ENCODE measurements at places on chromosomes 6 and 20.

DNA sequence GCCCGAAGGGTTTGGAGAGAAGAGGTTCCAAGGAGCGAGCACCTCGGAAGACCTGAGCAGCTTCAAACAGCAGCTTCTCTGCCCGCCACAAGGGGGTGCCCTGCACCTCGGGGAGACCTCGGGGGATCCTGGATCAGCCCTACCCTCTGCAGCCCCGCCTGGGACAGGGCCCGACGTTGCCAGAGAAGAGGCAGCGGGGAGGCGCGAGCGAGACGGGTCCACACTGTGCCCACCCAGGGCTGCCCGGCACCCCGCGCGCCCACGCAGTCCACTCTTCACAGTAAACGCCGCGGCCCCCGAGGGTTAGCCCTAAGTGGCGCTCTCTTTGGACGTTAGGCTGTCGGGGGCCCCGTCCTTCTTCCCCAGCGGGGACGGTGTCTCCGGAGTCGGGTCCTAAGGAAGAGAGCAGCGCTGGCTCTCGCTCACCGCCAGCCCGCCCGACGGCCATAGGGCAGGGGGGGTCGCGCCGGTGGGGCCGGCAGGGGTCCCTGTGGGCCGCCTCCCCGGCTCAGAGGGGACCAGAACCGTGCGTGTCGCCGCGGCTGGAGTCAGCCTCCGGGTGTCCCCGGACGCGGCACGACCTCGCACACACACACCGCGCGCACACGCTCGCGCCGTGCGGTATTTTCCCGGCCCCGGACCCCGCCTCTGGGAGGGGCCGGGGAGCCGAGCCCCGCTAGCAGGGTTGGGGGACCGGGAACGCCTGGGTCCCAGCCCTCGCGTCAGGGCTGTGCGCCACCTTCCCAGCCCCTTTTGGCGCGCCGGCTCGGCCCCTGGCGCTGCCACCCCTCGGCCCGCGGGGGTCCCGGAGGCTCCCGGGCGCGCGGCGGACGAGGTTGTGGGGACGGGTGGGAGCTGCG is 929 bp downstream of the CDH22 start:
- DNase-seq = no peak

DNA sequence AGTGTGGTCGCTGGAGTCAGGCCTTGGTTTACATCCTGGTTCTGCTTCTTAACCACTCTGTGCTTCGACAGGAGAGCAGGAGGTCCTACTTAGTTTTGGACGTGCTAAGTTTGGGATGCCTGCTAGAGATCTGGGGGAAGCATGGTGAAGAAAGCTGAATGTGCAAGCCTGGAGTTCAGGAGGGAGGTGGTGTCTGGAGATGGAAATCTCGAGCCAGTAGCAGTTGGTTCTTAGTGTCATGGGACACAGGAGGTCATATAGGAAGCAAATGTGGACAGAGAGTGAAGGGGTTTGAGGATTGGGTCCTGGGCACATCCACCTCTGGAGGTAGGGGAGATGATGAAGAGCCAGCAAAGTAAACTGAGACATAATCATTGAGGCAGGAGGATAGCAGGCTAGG is 131.4 kb downstream of the SYCP2 start:
- DNase-seq = no peak

- no peak for DNase-seq
Observed at GRCh38 chr20:44188752-44189151, 1.8 kb upstream of the JPH2 start.

DNA sequence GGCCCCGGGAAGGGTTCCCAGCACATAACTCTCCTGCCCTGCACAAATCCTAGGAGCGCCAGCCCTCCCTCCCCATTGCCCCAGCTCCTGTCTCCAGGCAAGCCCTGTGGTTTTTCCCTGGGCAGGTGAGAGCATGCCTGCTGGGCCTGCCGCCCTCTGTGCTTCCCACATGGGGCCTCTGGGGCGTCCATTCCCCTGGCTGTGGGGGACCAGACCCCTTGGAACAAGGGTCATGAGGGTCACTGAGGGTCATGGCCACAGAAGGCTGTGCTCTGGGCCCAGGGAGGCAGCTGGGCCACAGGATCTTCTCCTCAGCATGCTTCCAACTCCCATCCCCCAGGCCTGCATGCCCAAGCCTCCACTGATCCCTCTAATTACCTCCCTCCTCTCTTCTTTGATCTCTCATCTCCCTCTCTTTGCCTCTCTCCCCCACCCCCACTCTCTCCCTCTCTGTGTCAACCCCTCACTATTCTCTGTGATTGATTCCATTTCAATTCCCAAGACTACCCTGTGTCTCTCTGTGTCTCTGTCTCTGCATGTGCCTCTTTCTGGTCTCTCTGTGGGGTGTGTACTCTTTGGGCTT is 6.1 kb downstream of the MDFI start:
- DNase-seq = no peak

GRCh38 chr6:81774542-81774941 is 22.1 kb upstream of the TENT5A start:
- DNase-seq = no peak

DNA sequence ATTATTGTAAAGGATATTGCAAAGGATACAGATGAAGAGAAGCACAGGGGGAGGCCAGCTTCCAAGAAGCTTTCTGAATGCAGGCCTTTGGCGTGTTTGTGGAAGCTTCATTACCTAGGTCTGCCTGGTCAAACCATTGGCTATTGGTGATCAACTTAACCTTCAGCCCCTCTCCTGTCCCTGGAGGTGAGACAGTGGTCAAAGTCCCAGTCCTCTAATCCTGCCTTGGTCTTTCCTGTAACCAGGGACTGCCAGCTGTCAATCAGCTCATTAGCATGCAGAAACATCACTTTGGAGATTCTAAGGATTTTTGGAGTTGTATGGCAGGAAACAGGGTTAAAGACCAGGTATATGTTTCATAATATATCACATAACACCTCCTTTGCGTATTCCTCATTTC is 13.0 kb downstream of the RIN2 start:
- DNase-seq = no peak

All from NCI-H187 treated with DMSO at 0.1 percent for 48 hours (cell line).